Hypothalamus (tissue), 51 donors: ENCODE measurements at places on chromosomes 1 and 21.

- no peak for DNase-seq
Measured at GRCh38 chr1:245752561-245752960, 597.8 kb downstream of the KIF26B start.

- no peak for DNase-seq
Measured at GRCh38 chr1:114011796-114012195, 32.5 kb downstream of the OLFML3 start.

- no peak for DNase-seq
Measured at GRCh38 chr1:44532567-44532944, 127.5 kb downstream of the RNF220 start.

- no peak for DNase-seq
Measured at GRCh38 chr1:36652011-36652410, 169.3 kb upstream of the CSF3R start.

- no peak for DNase-seq
Measured at GRCh38 chr1:18778437-18778836, 81.0 kb downstream of the TAS1R2 start.

- no peak for DNase-seq
Measured at GRCh38 chr1:222893255-222893654, 78.4 kb downstream of the DISP1 start.

- DNase-seq, result no peak
Measured at GRCh38 chr1:62405247-62405646, 31.6 kb upstream of the USP1 start.
